ENCODE measurements at places on chromosomes 5 and 9.
A peak's percentile ranks its signal among the peaks of the same experiment; 100 is the strongest.

DNA sequence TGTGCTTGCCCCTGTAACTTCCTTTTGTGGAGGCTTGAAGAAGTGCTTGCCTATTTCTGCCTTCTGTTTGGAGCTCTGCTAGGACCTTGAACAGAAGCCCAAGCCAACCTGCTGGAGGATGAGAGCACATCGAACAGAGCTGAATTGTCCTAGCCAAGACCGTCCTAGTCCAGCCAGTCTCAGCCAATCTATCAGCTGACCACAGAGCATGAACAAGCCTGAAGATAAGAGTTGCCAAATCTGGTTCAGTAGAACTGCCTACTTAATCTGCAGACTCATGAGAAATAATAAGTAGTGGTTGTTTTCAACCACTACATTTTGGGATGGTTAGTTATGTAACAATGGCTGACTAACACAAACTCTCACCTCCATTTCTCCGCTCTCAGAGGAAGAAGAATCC lies 4.4 kb upstream of the SNX2 start:
- DNase-seq = no peak

- DNase-seq = no peak
Observed at GRCh38 chr9:99051851-99052250, 53.1 kb upstream of the TGFBR1 start.

DNA sequence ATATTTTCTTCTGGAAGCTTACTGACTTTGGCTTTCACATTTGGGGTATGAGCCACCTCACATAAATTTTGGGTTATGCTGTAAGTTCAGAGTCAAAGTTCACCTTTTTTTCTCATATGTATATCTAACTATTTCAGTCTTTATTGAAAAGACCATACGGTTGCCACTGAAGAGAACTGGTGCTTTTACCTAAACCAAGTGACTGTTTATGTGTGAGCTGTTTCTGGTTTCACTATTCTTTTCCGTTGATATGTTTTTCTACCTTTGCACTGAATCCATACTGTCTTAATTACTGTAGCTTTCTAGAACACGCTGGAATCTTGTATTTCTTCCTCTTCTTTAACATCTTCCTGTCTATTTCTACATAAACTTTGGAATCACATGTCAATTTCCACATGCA lies 36.3 kb upstream of the SPINK5 start:
- DNase-seq = no peak

DNA sequence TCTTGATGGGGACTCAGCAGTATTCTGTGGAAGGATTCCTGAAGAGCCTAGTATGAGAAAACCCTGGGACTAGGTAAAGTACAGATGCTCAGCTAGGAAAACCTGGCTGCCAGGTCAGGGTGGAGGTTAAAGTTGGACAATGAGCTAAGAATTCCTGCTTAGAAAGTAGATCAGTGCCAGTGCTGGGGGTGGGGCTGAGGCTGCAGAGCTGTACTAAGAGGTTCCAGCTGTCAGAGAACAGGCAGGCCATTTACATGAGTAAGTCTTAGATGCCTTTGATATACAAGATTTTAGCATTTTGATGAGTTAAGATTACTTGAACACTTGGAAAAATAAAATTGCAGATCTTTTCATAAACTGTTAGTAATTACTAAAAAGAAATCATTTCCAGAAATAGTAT lies 332.3 kb upstream of the NUDT12 start:
- DNase-seq = no peak

GRCh38 chr9:33374634-33375237 lies 27.6 kb downstream of the AQP7 start:
- DNase-seq = peak; percentile 20

DNA sequence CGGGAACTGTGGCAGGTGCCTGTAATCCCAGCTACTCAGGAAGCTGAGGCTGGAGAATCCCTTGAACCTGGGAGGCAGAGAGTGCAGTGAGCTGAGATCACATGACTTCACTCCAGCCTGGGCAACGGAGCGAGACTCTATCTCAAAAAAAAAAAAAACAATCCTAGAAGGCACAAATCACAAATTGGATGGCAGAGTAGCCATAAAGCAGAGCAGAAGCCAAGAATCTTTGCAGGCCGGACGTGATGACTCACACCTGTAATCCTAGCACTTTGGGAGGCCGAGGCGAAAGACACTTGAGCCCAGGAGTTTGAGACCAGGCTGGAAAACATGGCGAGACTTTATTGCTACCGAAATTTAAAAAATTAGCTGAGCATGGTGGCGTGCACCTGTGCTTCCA lies 9.2 kb upstream of the FUBP3 start:
- DNase-seq = no peak

DNA sequence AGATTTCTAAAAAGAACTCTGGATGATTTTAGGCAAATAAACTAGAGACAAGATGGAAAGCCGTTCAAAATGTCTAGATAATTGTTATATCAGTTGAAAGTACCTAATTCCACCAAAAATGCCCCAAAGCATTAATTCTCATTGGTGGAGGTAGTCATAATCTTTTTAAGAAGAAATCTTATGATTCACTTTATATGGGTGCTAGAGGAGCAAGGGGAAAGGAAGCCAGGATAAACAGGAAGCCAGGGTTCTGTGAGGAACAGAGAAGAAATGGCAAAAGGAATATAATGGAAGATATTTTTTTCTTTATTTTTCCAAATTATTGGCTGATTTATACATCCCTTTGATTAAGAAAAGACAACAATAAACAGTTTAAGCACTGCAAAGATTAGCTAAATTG lies 7.8 kb downstream of the YIPF5 start:
- no peak for DNase-seq

- no peak for DNase-seq
Observed at GRCh38 chr5:112594095-112594850, 143.4 kb upstream of the APC start.

- no peak for DNase-seq
Observed at GRCh38 chr5:139658928-139659667, 10.9 kb downstream of the CXXC5 start.

DNA sequence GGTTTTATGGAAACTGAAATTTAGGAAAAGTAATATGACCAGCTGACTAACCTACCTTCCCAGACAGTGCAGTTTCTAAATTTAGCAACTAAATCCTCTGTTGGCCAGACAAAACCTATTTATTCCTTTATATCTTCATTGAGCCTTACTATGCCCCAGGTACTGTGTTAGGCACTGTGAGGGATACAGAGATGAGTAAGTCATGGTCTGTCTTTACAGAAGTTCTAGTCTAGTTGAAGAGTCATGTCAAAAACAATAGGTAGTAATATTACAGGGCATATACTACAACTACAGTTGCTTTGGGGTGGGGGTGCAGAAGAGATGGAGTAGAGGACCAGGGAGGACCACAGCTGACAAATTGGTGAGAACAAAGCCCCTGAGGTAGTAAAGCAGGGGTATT lies 42.8 kb downstream of the FBXO38 start:
- no peak for DNase-seq

GRCh38 chr9:136748666-136749611 lies 614 bp upstream of the LCN6 start:
- no peak for DNase-seq

DNA sequence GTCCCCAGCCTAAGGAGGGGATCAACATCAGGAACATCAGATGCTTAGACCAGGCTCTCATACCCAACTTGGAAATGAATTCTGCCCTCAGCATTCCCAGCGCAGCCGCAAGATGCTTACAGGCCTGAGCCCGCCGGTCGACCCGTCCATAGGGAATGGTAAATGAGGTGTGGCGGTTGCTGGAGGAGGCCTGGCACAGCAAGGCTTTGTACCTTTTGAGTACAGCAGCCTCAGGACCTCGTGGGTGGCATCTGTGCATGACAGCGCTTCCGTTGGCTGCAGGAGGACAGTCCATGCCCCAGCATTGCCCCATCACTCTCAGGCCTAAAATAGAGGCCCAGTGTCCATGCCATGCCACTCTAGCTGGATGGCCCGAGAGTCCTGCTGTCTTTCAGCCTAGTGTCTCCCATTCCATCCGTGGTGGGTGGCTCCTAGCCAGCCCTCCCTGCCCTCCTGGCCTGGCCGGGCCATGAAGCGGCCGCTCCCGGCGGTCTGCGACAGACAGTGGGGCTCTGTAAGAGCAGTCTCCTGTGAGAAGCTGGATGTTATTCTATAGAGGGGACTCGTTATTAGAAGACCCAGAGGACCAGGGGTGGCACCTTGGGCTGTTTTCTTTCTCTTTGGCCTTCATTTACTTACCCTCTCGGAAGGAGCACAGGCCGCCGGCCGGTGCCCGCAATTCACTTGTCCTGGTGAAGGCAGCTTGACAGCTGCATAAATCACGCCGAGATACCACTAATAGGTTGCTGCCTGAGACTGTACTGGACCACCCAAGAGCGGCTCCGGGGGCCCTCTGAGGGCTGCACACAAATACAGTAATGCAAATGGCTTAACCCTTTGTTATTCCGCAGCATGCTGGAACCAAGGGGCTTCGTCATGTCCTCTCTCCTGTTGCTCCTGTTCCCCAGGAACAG lies 223.5 kb upstream of the TUT7 start:
- no peak for DNase-seq

- DNase-seq = no peak
Observed at GRCh38 chr9:13332571-13332970, 53.1 kb upstream of the MPDZ start.

GRCh38 chr5:150522504-150523414 lies 14.8 kb downstream of the NDST1 start:
- no peak for DNase-seq

- DNase-seq = no peak
Observed at GRCh38 chr5:10364186-10364689, 10.7 kb downstream of the MARCHF6 start.

- no peak for DNase-seq
Observed at GRCh38 chr5:6790346-6790865, 77.2 kb downstream of the TENT4A start.

DNA sequence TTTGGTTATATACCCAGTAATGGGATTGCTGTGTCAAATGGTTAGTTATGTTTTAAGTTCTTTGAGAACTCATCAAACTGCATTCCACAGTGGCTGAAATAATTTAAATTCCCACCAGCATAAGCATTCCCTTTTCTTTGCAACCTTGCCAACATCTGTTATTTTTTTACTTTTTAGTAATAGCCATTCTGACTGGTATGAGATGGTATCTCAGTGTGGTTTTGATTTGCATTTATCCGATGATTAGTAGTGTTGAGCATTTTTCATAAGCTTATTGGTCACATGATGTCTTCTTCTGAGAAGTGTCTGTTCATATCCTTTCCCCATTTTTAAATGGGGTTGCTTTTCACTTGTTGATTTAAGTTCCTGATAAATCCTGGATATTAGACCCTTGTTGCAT lies 435.7 kb upstream of the RIOK2 start:
- DNase-seq = no peak

- DNase-seq = no peak
Observed at GRCh38 chr5:14675865-14676300, 11.4 kb downstream of the OTULIN start.

DNA sequence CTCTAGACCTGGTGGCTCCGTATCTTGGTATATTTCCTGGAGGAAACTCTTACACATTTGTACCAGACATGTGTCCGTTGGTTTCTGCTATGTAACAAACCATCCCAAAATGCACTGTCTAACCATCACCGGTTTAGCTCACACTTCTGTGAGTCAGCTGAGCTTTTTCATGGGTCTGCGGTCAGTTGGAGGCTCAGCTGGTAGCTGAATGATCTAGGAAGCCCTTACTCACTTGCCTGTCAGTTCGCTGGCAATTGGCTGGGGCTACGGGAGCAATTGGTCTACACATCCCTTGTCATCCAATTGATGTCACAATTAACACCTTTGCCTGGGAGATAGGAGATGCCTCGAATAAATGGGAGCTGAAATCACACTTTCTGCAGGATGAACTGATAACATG lies 11.6 kb upstream of the WHRN start:
- no peak for DNase-seq

DNA sequence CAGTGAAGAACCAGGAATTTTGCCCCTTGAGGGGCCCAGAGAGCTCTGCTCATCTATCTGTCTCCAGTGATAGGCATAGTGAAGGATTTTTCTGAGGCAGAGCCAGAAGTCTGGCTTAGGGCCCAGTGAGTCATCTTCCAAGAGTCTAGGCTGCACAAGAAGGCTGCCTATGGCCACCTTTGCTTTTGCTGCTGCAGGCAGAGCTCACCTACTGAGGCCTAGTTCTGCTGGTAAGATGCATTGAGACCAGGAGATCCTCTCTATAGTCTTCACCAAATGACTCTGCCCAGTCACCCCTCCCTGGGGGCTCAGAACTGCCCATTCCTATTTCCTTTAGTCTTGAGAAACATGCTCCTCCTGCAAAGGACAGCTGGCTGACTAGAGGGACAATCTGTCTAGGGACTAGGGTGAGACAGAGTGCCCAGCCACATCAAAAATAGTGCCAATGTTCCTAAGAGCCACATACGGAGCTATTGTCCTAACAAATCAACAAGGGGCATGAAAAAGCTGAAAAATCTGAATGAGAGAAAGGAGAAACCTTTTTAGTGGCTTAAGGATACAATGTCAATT lies 40.3 kb upstream of the CDKN2AIPNL start:
- no peak for DNase-seq

DNA sequence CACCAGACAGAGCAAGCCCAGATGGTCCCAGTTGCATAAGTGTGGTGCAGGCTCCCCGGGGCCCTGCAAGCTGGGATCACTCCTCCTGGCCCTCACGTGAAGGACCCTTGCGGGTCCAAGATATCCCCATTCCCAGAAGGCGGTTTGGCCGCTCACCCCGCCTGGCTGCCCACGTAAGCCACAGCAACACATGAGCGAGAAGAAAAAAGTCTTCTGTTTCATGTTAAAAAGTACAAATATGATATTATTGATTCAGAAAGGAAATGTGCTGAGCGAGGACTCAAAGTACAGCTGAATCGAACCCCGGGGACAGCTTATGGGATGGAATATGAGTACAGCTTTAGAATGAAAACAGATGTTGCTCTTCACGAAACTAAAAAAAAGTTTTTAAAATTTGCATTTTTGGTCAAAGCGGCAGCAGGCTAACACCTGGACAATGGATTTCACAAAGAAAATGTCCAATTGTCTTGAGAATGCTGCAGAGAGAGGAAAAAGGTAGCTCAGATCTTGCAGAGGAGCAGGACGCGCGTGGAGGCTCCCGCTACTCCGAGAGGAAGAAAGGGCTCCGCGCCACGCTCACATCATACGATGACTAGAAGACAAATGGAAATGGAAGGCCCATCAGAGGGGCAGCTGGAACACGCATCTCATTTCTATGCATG lies 427.6 kb downstream of the IRX1 start:
- no peak for DNase-seq

DNA sequence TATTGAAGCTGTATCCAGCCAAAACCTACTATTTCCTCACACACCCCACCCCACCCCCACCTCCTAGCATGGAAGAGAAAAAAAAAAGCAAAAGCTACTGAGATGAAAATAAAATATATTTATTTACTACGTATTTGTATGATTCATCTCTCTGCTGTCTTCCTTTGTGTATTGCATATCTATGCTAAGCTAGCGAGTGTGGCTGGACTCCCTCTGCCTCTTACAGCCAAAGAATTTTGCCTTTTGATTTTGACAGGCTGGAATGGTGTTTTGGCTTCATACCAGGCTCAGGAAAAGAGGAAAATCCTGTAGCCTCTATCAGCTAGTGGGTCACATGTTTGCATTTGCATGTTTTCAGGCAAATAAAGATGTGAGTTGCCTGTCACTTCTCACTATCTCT lies 2.2 kb downstream of the ABLIM3 start:
- no peak for DNase-seq

GRCh38 chr5:67081261-67081660 lies 115.3 kb downstream of the CD180 start:
- DNase-seq = no peak

GRCh38 chr9:101705135-101705661 lies 33.2 kb downstream of the GRIN3A start:
- no peak for DNase-seq

- DNase-seq = no peak
Observed at GRCh38 chr9:13481274-13481673, 201.8 kb upstream of the MPDZ start.

- DNase-seq = no peak
Observed at GRCh38 chr5:10989577-10990263, 228.7 kb upstream of the DAP start.

Data from stimulated activated CD4-positive, alpha-beta T cell treated with anti-CD3 and anti-CD28 coated beads, TNF-alpha, amount 100 ng/mL, for 4 hours (primary cell).